Hematopoietic multipotent progenitor cell treated with erythropoietin and hydrocortisone succinate and interleukin-3 and kit ligand, for 8 days (in vitro differentiated cells): ENCODE measurements at places on chromosomes 6 and 20.

- DNase-seq = no peak
These were observed 8.8 kb downstream of the DEFB129 start for GRCh38 chr20:235891-236290.

DNA sequence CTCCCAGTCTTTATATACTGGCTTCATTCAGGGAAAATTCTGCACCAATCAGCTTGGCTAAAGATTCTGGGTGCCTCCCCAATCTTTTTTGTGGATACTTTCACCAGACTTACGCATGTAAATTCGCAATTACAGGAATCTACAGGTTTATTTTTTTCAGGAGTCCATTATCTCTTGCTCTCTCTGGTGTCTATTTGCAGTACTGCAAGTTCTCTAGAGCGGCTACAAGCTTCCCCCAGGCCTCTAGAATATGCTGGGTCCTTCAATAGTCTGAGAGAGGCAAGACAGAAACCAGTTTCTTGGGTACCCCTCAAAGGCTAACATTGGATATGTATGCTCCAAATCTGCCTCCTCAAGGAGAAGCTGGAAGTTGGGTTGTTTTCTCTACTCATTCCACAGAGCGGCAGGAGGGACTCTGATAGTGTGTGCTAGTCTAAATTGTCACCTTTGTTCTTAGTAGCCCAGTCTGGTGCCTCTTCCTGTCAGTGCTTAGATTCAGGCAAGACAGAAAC lies 58.5 kb downstream of the SUN5 start:
- peak; percentile 25 for DNase-seq

- no peak for DNase-seq
These were observed 457.6 kb upstream of the ZNF337 start for GRCh38 chr20:26154224-26154623.

DNA sequence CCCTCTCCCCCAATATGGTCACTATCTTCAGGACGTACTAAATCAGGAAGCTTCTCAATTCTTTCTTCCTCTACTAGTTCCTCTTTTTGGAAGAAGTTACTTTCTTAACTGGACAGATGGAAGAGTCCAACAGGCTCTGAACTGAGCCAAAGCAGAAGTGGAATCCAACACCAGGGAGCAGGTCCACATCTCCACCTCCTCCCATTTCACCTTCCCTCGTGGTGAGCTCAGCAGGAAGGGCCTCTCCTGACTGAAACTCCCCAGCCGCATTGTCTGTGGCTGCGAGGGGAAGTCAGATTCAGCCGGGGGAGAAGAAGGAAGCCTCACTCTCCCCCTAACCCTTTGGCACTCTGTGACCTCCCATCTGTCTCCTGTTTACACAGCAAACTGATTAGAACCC lies 63.8 kb upstream of the UST start:
- DNase-seq = peak; percentile 14

DNA sequence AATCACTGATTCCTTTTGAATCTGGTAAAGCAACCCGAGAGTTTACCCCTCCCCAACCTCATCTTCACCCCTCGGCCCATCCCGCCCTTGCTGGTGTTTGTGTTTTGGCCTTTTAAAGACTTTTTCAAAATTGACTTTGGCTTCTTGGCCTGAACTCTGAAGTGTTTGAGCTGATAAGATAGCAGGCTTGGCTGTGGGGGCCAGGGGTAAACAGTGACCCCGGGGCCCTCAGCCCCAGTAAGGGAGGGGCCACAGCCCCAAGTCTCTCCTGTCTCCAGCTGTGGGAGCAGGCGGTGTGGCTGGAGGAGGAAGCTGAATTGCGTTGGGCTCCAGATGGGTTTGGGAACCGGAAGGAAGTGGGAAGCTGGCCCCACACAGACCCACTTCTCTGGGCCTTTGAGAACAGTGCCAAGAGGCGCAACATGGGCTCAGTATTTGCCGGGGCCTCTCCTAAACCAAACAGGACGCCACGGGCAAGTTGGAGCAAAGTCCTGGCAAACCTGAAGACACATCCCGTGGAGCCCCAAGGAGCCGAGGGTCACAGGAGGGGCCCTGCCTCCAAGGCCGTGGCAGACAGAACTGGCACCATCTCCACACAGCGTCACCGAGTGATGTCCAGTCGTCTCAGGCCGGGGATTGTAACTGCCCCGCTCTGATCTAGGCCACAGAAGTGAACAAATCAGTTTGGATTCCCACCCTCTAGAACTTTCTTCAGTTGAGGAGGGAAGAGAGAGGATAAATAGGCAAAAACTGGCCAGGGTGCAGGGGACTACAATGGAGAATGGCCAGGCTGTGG lies 54.3 kb upstream of the PTPN1 start:
- DNase-seq = no peak

DNA sequence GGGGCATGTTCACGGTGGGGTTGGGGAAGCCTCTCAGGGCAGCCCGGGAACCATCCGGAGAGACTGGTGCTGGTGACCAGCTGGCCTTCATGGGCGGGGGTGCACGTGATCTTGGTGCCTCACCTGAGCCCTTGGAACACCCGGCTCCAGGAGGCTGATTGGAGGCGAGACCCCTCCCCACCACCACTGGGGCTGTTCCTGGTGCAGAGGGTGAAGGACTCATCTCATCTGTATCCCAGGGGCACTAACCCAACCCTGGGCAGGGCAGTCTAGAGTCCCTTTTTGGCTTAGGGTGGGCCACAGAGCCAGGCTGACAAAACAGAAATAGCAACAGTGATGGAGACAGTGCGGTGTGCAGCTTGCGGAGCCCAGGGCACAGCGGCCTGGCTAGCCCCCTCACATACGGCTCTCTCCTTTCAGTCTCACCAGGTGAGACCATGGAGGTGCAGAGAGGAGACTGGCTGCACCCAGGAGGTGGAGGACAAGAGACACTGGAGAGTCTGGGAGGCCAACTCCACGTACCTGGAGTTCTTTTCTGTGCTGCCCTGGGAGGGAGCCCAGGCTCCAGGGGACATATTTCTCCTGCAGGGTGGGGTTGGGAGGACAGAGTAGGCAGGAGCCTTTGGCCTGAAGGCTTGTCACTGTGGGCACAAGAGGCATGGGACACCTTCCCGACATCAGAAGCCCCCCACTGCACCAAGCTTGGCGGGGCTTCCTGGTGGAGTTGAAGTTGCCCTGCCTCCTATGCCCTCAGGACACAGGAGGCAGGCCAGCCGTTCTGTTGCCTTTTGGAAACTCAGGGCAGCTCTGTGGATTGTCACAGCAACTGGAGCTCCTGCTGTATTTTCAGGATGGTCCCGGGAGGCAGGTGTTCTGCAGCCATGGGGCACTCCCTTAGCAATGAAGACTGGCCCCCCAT lies 106.0 kb downstream of the SYCP2 start:
- DNase-seq = no peak

- DNase-seq = no peak
These were observed 40.3 kb upstream of the SIM1 start for GRCh38 chr6:100504786-100505737.

DNA sequence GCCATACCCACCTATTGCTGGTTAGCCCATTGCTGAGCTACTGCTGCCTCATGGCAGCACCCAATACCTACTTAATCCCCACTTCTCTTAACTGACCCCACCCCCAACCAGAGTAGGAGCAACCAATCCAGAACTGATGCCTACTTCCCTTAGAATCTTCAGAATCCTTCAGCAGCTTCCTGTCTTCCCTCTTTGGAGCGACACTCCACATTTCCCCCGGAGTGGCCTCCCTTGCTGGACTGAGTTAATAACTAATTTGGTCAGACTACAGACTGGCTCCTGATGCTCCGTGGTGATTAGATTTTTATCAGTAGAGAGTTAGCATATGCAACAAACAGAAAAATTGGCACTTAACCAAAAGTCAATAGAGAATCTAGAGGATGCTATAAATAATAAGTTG lies 51.2 kb upstream of the UBR2 start:
- DNase-seq = no peak

GRCh38 chr20:24328901-24329300 lies 140.5 kb upstream of the SYNDIG1 start:
- DNase-seq = no peak

- peak; percentile 9 for DNase-seq
These were observed 34.6 kb upstream of the ADGRF1 start for GRCh38 chr6:47076422-47077344.

DNA sequence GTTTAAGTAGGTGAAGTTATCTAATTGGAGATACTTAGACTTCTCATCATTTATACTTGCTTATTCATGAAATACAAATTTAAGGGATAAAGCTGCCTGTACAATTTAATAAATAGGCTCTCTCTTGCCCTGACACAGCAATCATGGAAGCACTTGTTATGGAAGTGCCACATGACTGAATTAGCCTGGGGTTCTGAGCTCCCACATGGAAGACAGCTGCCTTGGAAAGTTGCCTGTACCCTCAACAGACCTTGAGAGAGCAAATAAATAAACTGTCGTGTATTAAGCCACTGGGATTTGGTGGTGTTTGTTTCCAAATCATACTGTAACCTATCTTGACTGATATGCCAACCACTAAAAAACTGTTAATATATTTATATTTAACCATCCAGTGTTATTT lies 87.0 kb upstream of the RSPO3 start:
- DNase-seq = no peak
